ENCODE measurements at places on chromosomes 12 and 14.

GRCh38 chr14:101410126-101410525 is 151.2 kb upstream of the DIO3 start:
- no peak for DNase-seq

DNA sequence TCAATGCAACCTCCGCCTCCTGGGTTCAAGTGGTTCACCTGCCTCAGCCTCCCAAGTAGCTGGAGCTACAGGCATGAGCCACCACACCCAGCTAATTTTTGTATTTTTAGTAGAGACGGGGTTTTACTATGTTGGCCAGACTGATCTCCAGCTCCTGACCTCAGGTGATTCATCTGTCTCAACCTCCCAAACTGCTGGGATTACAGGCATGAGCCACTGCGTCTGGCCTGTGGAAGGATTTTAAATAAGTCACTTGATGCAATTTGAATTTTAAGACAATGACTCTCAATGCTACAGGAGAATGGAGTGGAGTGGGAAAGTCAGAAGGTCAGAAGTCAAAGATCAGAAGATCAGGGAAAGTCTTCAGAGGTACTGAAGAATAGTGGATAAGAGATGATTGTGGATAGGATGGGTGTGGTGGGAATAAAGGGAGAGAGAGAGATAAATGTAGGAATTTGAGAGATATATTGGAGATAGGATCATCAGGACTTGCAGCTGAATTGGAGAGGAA is 15.4 kb downstream of the TMEM52B start:
- DNase-seq = no peak

- no peak for DNase-seq
Observed at GRCh38 chr12:9669534-9669933, at the start of gene CLEC2D. Gene CLEC2D (plus strand): TSS chr12:9669713. CDS start chr12:9669735, 22 bp downstream.

DNA sequence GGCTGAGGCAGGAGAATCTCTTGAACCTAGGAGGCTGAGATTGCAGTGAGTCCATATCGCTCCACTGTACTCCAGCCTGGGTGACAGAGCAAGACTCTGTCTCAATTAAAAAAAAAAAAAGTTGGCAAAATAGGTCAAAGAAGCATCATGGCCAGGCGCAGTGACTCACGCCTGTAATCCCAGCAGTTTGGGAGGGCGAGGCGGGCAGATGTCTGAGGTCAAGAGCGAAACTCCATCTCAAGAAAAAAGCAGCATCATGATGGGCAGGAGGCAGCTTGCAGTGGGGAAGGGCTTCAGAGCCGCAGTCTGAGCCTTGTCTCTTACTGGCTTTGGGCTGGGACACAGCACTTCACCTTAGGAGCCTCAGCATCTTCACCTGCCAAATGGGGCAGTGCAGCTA is 21.4 kb downstream of the TEAD4 start:
- DNase-seq = no peak

DNA sequence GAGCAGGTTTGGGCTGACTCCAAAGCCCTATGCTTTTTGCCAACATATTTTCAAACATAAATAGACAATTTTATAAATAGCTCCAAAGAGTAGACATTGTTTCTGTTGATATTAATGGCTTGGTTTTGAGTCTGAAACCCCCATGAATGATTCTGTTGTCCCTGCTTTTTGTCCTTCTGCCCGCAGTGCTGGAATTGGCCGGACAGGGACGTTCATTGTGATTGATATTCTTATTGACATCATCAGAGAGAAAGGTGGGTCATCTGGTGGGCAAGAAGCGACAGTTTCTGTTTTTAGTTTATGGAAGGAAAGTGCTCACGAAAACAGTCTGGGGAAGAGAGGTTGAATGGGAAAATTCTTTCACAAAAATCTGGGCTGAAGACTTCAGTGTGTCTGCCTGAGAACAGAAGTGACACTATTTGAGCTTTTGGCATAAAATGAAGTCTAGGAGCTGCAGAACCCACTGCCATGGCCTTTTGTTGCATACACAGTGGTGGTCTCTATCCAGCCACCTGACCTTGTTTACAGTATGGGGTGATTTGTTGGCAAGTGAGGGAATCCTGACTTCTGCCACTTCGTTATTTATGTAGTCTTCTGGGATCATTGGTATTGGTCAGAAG is 69.6 kb downstream of the PTPN11 start:
- DNase-seq = no peak

DNA sequence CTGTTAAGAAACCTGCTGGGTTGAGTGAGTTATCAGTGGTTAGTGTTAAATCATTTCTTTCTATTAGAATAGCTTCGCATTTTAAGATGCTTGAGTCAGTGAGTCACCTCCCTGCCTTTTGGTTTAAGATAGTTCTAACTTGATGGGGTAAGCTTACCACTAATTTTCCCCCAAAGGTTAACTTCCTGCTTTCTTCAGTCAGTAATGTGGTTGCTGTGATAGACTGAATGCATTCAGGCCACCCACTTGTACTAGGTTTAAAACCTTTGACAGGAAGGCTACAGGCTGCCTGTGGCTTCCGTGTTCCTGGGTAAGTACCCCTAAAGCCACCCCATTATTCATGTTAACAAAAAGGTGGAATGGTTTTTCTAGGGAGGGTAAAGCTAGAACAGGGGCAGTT is 25.3 kb downstream of the CLEC2A start:
- DNase-seq = no peak

- no peak for DNase-seq
Observed at GRCh38 chr12:71867131-71867530, 27.6 kb downstream of the TBC1D15 start.

GRCh38 chr12:104643819-104644669 is 187.3 kb downstream of the CHST11 start:
- DNase-seq = no peak

DNA sequence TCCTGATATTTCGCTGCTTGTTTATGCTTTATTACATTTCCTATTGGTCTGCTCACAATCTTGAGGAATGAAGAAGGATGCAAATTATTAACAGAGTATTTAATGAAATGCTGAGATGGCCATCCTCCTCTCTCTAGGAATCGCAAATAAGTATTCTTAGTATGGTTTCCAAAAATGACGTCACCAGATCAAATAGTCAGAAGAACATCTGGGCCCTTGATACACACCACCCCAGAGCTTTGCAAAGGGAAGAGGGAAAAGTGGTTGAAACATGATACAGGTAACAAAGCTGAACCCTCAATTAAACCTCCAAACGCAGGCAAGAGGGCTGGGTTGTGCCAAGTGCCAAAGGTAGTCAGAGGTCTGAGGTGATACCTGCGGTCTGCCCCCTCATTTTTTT is 107.3 kb downstream of the BCL11B start:
- no peak for DNase-seq

DNA sequence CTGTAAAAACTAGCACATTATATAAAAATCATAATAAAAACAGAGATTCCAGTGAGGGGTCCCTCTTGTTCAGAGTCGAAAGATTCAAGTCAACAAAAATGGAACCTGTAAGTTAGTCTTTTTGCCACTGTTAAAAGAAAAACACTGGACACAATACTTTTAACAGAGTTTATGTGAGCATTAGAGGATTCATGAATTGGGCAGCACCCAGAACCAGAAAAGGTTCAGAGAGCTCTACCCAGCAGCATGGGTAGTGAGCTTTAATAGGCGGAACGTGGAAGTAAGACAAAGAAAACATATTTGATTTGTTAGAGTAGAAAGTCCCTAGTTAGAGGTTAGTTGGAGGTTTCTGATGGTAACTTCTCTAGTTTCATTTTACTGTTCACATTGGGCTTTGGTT is 476.8 kb downstream of the RGS6 start:
- no peak for DNase-seq

- no peak for DNase-seq
Observed at GRCh38 chr12:3994500-3994899, 121.3 kb upstream of the PARP11 start.

DNA sequence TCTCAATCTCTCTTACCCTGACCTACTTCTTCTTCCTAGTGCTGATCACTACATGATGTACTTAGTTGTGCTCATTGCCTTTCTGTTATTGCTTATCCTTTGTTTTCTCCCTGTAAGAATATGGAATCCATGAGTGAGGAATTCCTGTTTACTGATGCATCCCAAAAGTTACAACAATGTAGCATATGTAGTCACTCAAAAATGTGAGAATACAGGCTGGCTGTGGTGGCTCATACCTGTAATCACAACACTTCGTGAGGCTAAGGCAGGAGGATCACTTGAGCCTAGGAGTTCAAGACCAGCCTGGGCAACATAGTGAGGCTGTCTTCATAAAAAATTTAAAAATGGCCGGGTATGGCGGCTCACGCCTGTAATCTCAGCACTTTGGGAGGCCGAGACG is 8.0 kb upstream of the WDR20 start:
- no peak for DNase-seq

DNA sequence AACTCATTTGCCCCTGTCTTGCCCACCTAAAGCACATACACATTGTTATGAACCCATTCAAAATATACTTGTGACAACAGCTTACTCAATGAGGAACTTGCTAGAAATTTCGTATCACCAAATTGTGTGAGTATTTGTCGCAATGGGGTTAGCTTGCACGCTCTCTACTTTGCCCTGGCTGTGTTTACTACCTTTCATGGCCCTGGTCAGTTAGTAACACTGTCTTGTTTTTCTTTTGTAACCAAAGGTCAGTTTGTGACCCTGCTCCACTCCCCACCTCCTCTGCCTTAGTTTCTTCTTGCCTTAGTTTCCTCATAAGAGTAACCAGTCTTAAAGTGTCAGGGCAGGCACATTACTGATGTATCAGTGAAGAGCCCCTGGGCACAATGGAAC is 205.8 kb upstream of the EEA1 start:
- no peak for DNase-seq

GRCh38 chr12:38921025-38921677 is 15.8 kb upstream of the CPNE8 start:
- peak; percentile 31 for DNase-seq

- DNase-seq = no peak
Observed at GRCh38 chr12:56165369-56165768, 7.2 kb downstream of the MYL6 start.

GRCh38 chr12:74602881-74603672 is 65.4 kb downstream of the ATXN7L3B start:
- no peak for DNase-seq

GRCh38 chr12:15651371-15651770 is 137.8 kb downstream of the EPS8 start:
- no peak for DNase-seq

- DNase-seq = peak; percentile 44
Observed at GRCh38 chr12:70648831-70649230, 11.6 kb upstream of the PTPRB start.

- no peak for DNase-seq
Observed at GRCh38 chr12:115481141-115481540, 796.4 kb downstream of the MED13L start.

GRCh38 chr12:91824991-91825390 is 320.7 kb downstream of the BTG1 start:
- DNase-seq = no peak

DNA sequence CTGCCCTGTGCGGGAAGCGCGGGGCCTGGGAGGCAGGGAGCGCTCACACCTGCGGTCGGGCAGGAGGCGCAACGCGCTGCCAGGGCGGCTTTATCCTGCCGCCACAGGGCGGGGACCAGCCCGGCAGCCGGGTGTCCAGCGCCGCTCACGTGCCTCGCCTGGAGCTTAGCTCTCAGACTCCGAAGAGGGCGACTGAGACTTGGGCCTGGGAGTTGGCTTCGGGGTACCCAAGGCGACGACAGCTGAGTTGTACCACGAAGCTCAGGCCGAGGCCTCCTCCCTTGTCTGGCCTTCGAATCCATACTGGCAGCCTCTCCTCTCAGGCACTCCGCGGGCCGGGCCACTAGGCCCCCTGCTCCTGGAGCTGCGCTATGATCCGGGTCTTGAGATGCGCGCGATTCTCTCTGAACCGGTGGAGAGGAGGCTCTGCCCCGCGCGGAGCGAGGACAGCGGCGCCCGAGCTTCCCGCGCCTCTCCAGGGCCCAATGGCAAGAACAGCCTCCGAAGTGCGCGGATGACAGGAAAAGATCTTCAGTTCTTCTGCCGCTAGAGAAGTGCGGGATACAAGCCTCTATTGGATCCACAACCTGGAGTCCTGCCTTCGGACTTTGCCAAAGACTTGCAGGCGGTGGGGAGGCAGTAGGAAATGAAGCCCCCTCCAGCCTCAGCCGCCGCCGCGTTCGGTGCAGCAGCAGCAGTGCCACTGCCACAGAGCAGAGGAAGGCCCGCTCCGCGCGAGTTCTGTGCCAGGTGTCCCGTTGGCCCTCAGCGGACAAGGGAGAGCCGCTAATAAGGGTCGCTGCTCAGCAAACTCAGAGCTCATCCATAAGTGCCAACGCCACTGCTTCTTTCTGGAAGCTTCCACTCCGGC is 6.8 kb downstream of the SIX1 start:
- DNase-seq = no peak

- DNase-seq = no peak
Observed at GRCh38 chr12:19410211-19410610, 29.1 kb upstream of the AEBP2 start.

DNA sequence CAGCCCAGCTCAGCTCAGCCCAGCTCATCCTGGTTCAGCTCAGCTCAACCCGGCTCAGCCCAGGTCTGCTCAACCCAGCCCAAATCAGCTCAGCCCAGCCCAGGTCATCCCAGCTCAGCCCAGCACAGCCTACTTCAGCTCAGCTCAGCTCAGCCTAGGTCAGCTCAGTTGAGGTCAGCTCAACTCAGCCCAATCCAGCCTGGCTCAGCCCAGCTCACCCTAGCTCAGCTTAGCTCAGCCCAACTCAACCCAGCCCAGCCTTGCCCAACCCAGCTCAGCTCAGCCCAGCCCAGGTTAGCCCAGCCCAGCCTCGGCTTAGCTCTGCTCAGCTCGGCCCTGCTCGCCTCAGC is 332.3 kb downstream of the TMEM121 start:
- no peak for DNase-seq

DNA sequence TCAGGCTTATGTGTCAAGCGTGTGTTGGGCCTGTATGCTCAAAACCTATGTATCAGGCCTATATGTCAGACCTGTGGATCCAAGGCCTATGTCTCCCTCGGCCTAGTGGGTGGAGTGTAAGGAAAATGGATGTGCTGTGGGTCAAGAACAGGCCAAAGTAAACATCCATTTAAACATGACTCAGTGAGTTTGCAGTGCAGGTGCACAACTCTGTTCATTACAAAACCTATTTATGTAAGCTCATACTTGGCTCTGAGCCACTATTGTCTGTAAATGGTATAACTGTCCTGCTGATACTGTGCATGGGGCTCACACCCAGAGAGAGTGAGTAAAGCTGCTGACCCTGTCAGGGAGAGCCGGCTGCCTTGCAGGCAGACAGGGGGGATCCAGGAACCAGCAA is 249.7 kb upstream of the AVPR1A start:
- DNase-seq = no peak

- DNase-seq = no peak
Observed at GRCh38 chr14:37855871-37856270, 260.4 kb downstream of the TTC6 start.

GRCh38 chr12:14261096-14261495 is 104.4 kb upstream of the ATF7IP start:
- DNase-seq = no peak

- DNase-seq = no peak
Observed at GRCh38 chr12:96617178-96617577, 127.8 kb downstream of the CFAP54 start.

GRCh38 chr12:88623777-88624548 is 43.7 kb upstream of the KITLG start:
- DNase-seq = no peak

GRCh38 chr12:79360936-79361335 is 329.8 kb downstream of the PAWR start:
- DNase-seq = peak; percentile 67

- no peak for DNase-seq
Observed at GRCh38 chr12:109950625-109951024, 45.5 kb downstream of the GIT2 start.

- no peak for DNase-seq
Observed at GRCh38 chr12:45518291-45519235, 210.9 kb upstream of the ARID2 start.

GRCh38 chr14:80906946-80907345 is 34.6 kb downstream of the CEP128 start:
- no peak for DNase-seq

Data from cerebellar cortex (tissue), 1 donor.